Hepatocyte (in vitro differentiated cells): ENCODE measurements at places on chromosomes 5 and 9. TPM values are rescaled to one million over a fixed set of nuclear protein-coding genes. Genes with fewer than 3 reads are reported as not detected.

- DNase-seq, result no peak
Measured at GRCh38 chr9:109509611-109510010, 11.5 kb upstream of the PTPN3 start.

DNA sequence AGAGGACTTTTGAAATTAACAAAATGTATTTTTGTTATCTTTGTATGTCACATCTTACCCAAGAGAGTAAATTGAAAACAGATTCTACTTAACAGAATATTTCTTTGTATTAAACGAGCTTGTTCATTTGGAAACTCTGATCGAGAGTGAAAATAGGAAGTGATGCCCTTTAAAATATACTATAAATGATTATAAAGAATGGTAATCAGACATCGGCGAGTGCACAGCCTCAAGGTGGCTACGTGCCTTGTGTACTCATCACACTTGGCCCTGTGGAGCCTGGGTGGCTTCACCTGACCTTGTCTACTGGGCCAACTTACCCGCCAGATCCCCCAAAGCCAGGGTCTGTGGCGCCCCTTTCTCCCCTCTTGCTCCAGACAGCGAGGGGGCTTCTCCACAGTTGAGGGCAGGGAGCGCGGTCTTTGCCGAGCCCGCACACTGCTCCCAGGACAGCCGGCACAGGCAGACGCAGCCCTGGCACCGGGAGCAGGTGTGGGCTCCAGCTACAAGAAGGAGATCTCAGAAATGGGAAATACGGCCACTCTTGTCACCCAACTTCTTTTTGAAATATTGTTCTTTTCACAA is 243.2 kb downstream of the CEMIP2 start:
- no peak for DNase-seq

GRCh38 chr9:130429381-130429780 is 15.4 kb upstream of the ASS1 start:
- no peak for DNase-seq

DNA sequence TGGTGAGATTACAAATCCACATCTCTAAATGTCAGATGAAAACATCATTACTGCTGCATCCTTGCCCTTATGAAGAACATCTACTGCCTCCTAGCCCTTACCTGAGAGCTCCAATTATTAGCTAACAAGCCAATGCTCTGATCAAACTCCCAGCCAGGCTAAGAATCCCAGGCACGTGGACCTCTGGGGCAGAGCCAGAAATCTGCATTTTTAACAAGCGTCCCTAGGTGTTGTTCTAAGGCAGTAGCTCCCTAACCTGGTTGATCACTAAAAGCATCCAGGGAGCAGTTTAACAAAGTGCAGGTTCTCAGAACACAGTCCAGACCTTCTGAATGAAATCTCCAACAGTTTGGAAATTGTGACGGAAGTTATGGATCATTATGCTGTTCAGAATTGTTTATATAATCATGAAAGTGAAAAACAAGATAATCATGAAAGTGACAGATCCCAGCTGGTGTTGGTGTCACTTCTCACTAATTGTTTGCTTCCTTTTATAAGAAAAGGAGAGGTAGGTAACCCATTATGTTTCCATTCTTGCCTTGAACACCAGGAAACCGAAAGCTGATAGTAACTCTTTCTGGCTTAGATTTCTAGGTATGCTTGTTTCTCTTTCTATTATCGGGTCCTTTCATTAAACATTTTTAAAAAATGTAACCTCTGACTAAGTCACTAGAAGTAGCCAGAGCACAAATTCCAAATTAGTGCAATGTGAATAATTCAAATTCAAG is 216.5 kb upstream of the NR4A3 start:
- no peak for DNase-seq

Gene ZCCHC7
- 14.6 and 18.1 TPM in 2 replicates for total RNA-seq

Gene FOXD4L6
- not detected in 2 replicates for total RNA-seq

Gene CDHR2
- total RNA-seq, result 24.8 and 29.8 TPM in 2 replicates
